ENCODE measurements at places on chromosomes 7 and 10.

DNA sequence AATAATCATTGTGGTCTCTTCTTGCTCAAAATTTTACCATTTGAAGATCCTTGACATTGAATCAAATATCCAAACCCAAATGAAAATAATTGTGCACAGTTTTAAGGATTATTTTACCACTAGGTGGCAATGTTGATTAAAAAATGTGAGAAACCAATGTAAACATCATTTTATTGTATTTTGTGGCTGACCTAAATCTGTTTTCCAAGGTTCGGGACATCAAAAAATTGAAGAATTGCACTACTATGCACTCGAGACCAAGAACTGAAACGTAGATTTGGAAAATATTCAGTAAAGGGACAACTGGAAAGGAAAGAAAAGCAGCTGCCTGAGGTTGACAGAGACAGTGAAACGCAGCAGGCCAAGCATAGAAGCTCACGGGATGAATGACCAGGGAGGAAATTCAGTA is 259.3 kb downstream of the SNX13 start:
- no peak for DNase-seq

DNA sequence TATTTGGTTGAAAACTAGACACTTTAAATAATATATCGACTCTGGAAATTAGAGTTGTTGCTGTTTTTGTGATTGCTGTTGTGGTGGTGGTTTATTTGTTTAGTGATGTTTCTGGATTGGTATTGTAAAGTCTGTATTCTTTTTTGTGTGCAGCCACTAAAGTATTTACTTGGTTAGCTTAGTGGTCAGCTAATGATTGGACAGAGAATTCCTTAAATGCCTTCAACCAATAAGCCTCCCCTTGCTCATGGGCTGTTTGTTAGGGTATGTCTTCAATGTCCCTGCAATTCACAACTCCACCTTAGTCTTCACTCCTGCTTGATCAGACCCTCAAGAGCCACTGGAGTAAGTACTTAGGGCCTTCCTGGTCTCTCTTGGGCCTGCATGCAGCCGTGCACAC is 71.0 kb downstream of the PAXIP1 start:
- DNase-seq: no peak

DNA sequence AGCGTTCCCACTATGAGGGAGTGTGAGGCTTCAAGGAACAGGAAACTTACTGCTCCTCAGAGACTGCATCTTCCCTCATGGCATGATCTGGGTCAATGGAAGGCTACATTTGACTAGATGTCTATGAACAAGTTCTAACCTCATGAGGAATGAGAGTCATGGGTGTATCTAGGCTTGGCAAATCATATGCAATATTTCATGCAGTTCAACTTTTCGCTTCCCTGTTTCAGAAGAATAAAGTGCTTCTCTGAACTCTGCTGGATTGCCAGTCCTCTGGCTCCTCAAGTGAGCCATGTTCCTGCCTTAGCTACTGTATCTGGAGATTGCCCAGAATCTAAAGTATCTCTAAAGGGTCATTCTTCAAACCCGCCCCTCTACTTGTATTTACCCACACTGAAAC is 54.3 kb upstream of the SEMA3A start:
- no peak for DNase-seq

DNA sequence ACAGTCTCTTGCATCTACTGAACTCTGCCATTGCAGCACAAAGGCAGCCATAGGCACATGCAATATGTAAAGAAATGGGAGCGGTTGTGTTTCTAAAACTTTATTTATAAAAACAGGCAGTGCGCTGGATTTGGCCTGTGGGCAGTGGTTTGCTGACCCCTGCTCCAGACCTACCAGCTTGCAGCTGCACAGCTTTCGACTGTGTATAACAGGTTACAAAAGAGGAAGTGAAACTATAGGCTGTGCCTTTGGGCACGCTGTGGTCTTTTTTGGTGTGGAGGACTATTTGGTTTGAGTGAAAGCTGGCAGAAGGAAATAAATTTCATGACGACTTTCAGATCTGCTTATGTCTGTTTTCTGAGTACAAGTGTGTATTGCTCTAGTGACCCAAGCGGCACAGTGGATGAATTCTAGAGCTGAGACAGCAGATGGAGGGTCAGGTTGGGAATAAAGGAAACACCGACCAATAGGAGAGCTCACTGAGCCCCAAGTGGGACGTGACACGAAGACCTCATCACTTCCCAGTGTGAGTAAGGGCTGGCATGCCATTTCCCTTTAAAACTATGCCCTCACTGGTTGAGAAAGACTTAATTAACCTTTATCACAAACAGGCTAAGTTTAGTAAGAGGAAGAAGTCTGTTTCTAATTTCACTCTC is 152.7 kb downstream of the ANK3 start:
- DNase-seq: peak; percentile 2

- DNase-seq: no peak
Measured at GRCh38 chr10:103276896-103277712, at the start of gene INA. TSS of gene INA (plus strand) at chr10:103277138. CDS start at chr10:103277212, 74 bp downstream.

All from activated CD4-positive, alpha-beta T cell treated with anti-CD3 and anti-CD28 coated beads for 4 hours (primary cell).